Astrocyte of the cerebellum (primary cell): ENCODE measurements at places on chromosomes 16 and 17.

DNA sequence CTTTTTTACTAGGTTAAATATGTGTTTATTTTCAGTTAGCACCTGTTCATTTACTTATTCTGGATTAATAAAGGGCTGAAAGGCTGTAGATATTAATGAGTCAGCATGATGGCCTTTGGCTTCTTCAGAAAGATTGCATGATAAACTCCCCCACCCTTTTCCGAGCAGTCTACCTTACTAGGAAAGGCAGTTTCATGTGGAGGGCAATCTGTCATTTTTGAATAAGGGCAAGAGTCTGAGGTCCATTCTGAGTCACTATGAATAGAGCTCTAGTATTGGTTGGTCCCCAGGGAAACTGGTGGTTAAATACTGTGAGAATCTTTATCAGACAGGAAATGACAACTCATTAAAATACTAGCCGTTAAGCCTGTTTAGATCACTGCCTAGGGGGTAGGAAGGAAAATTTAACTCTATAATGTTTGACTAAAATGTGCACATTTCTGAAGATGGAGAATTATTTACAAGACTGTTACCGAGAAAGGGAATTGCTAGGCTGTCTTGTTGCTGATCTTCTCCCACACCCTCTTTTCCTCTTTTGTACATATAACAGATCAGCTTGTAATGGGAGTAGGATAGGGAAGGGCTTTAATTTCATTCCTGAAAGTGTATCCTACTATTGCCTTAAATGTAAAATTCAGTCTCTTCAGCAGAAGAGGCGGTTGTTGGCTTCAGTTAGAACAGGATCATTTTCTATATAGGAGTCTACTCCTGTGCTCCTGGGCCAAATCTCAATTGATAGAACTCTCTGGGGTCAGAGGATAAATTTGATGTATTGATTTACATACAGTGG is 63.3 kb downstream of the TUBD1 start:
- DNase-seq, result peak; percentile 96

GRCh38 chr17:81741594-81742452 is 29.7 kb downstream of the SLC25A10 start:
- DNase-seq, result no peak

GRCh38 chr16:21083729-21084268 is 66.8 kb downstream of the DNAH3 start:
- peak; percentile 12 for DNase-seq

DNA sequence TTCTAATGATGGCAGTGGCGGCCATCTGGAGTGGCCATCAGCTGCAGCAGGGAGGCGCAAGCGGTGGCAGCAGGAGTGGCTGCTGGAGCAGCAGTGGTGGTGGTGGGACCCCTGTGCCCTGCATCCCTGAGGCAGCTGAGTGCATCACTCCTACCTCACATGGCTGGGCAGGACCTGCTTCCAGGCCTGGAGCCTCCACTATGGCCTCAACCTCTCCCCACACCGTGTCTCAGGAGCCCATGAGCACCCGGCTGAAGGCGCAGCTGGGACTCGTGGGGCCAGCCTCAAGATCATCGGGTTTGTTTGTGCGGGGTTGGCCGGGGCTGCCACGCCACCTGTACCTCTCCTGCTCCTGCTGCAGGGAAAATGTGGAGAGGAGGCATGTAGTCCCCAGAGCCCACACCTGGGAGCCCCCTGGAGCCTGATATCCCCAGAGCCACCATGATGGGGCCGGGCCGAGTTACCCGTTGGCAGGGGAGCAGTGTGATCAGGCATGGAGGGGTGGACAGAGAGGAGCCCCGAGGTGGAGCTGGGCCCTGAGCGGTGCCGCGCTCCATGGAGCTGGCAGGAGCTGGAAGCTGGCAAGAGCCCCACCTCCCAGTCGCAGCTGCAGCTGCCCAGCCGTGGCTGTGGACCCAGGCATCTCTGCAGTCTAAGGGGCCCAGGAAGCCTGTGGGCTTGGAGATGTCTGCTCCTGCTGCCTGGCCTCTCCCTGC is 16.7 kb downstream of the RHOT1 start:
- DNase-seq, result no peak

DNA sequence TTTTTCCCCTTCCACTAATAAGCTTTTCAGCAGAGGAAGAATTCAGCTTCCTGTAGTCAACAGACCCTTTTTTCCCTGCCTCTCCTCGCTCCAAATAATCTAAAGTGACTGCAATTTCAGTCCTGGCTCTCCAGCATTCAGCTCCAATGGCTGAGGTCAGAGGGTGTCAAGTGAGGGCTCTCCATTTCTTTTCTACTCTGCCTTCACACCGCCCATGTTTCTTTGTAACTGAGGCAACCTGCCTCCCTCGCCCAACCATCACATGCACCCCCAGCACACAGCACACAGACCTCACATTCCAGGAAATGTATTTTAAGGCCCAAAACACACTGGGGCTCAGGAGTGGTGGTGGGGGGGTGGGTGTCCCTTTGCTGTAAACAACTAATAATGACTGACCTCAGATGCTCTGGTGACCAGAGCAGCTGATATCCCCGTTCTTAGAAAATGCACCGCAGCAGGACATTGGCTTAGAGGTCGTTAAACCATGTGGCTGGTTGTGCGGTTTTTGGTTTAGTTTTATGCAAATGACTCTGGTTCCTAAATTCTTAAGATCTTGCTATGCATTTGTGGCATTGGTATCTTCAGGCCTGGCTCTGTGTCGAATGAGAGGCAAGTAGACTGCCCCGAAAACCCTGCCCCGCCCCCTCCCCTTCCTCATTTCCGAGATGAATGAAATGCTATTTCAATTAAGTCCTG is 203.6 kb downstream of the ZFHX3 start:
- DNase-seq, result no peak

DNA sequence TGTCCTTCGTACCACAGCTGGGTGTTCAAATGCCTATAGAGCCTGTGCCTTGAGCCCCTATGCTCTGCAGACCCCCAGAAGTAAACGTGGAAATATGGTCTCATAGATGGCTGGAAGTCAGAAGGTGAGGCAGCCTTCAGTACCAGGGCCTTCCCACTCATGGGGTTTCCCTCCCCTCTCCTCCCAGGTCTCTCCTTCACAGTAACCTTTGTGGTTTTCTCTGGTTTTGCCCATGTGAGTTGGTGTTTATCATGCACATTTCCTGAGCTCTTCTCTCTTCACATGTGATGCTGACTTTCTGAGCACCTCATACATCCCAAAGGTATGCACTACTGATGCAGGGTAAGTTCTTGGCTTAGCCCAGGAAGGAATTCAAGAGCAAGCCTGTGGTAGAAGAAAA is 35.4 kb downstream of the TMEM114 start:
- DNase-seq, result no peak

GRCh38 chr16:10979717-10980601 is 35.6 kb downstream of the CLEC16A start:
- no peak for DNase-seq

GRCh38 chr17:63537991-63538692 is 12.1 kb upstream of the DCAF7 start:
- no peak for DNase-seq

- DNase-seq, result no peak
These were observed 85.6 kb downstream of the FOXL1 start for GRCh38 chr16:86663685-86664521.

- no peak for DNase-seq
These were observed 40.9 kb downstream of the RAP1GAP2 start for GRCh38 chr17:2837147-2837561.

- no peak for DNase-seq
These were observed 356.1 kb downstream of the CPPED1 start for GRCh38 chr16:12447556-12447955.

DNA sequence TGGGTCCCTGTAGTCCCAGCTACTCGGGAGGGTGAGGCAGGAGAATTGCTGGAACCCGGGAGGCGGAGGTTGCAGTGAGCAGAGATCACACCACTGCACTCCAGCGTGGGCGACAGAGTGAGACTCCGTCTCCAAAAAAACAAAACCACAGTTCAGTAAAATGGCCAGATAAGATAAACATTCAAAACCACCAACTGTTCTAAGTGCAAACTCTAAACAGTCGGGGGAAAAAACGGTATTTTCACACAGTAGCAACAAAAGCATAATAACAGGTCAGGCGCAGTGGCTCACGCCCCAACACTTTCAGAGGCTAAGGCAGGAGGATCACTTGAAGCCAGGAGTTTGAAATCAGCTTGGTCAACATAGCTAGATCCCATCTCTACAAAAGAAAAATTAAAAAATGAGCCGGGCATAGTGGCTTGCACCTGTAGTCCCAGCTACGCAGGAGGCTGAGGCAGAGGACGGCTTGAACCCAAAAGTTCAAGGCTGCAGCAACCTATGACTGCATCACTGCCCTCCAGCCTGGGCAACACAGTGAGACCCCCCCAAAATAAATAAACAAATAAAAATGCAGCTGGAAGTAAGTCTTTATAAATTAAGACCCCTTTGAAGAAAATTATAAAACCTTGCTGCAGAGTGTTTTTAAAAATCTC is 10.8 kb upstream of the HASPIN start:
- no peak for DNase-seq

DNA sequence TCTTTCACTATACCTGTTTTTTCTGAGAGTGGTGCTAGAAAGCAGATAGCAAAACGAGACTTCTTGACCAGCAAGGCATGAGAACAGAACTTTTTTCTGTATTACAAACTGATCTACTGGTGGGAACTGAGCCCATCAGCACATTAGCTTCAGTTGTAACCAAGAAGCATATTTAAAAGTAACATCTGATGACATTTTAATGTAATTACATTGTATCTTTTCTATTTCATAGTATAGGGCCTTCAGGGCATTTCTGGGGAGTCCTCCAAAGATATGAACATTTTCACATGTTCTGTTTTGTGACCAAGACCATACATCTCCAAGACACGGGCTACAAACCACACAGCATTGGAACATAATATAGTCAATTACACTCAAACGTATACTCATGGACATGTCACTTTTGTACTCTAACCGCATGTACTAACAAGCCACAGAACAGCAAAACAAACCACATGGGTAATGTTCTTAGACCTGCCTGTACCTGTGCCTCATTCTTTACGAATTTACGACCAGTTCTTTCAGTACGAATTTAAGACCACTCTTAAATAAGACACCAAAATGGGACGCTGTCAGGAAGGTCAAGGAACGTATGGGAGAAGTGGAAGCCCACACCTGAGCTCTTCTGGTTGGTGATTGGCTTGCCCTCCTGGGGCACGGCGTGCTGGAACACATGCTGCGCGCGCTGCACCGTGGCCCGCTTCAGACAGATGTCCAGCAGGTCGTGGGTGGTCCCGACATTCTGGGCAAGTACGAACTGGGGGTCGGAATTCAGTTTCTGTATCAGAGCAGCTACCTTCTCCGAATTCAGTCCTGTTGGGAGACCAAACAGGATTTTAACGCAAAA is 825 bp downstream of the BLMH start:
- DNase-seq, result no peak

GRCh38 chr16:1785846-1786170 is 3.0 kb downstream of the NUBP2 start:
- no peak for DNase-seq

DNA sequence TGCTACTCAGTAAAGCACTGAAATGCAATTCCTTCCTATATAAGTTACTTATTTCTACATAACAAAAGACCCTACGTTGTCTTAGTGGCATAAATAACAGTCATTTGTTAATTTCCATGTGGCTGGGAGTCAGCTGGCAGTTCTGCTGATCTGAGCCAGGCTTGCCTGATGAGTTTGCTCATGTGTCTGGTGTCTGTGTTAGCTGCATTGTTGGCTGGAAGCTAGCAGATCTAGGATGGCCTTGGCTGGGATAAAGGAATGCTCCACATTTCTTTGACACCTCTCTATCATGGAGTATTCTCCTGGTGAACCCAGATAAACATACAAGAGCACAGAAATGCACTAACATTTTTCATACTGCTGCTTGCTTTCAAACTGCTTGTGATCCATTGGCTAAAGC is 264.4 kb upstream of the MON1B start:
- DNase-seq, result no peak

DNA sequence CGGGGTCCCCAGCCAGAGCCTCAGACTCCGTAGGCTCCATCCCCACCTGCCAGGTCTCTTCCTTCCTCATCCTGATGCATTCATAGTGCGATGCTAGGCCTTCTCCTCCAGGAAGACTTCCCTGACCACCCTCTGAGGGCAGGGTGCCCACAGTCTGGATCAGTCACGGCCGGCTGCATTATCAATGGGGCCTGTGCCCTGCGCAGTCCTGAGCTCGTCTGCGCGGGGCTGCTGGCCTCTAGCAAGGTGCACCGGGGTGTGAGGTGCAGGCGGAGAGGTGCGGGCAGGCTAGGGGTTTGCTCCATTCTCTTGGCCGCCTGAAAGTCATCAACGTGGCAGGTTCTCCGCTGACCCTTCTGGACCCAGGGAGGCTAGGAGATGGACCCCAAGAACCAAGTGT is 56.9 kb upstream of the ACSF3 start:
- DNase-seq, result no peak

GRCh38 chr17:9086577-9086976 is 65.3 kb downstream of the NTN1 start:
- DNase-seq, result no peak

GRCh38 chr17:76943202-76943601 is 75.0 kb downstream of the MGAT5B start:
- no peak for DNase-seq

DNA sequence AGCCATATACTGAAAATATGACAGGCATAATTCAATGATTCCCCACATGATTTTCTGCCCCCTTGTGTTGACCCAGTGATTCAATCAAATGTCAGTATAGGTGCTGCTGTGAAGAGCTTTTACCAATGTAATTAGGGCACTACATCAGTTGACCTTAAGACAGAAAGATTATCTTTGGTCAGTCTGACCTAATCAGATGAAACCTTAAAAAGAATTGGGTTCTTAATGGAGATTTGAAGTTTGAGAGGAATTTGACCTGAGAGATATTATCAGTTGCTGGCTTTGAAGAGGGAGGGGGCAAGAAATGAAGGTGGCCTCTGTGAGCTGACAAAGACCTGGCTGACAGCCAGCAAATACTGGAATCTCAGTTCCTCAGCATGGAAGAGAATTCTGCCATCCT is 358.7 kb upstream of the CA10 start:
- no peak for DNase-seq

DNA sequence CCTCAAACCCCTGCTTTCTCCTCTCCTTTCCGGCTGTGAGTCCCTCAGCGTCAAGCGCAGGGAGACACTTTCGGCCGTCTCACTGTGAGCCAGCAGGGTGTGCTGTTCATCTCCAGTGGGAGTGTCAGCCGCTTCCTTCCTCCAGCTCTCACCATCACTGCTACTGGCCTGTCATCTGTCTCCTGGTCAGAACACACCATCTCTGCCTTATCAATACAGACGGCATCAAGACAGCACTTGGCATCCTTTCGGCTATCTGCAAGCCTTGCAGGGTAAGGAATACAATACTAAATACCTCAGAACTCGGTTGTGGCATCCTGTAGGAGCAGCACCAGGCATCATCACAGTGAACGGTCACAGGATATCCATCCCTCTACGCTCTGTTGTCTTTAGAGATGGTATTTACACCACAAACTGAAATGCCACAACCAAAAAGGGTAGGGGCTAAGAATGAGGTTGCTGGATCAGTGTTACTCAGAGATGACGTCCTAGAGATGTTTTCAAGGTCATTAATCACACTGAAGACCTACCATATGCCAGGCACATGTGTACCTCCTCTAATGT is 20.7 kb upstream of the CMTM4 start:
- DNase-seq, result peak; percentile 22

- DNase-seq, result no peak
These were observed 31.6 kb downstream of the PHKB start for GRCh38 chr16:47492428-47493377.

GRCh38 chr17:82198092-82198491 is 14.6 kb downstream of the CCDC57 start:
- no peak for DNase-seq
